ENCODE measurements at places on chromosomes 16 and 17. TPM values are rescaled to one million over a fixed set of nuclear protein-coding genes. Genes with fewer than 3 reads are reported as not detected.

The MVD gene
- total RNA-seq: 227 TPM

The ST6GALNAC2 gene
- 0.32 TPM for total RNA-seq

The PRSS8 gene
- total RNA-seq: not detected

The FOXL1 gene
- not detected for total RNA-seq

The TMEM98 gene
- total RNA-seq: 62.3 TPM

The PPP1R27 gene
- total RNA-seq: 0.81 TPM

The CD19 gene
- total RNA-seq: 0.27 TPM

The STX1B gene
- total RNA-seq: 51.6 TPM

The CAVIN1 gene
- 0.32 TPM for total RNA-seq

DNA sequence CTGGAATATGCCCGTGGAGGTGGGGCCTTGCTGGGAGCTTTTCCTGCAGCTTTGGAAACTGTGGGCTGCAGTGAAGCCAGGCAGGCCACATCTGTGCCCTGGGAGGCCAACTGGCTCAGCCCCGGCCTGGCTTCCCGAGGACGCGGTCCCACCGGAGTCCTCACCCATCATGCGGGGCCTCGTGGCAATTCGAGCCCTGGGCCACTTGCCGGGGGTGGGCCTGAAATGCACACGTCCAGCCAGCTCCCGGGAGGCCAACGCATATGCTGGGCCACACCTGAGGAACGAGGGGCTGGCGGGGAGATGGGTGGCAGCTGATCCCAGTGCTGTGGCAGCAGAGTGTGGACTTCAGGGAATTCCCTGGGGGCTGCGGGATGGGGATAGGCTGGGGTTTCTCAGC is 172.4 kb upstream of the GSE1 start:
- no peak for DNase-seq

- DNase-seq: no peak
These were observed 26.8 kb upstream of the ENDOV start for GRCh38 chr17:80388175-80388574.

DNA sequence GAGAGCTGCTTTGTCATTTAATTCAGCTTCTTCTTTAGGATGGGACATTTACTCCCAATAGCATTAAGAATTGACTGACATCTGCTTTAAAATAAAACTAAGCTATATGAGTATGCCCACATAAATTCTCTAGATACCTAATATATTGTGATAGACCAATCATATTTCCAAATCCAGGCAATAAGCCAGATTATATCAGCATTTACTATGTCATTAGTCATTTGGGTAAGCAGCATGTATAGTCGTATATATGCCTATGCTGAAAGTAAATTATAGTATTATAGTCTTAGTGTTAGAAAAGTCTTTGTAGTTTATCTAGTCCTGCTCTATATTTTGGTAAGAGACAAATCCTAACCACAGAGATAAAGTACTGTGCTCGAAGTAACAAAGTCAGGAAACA is 958.1 kb downstream of the KCNJ2 start:
- DNase-seq: no peak

DNA sequence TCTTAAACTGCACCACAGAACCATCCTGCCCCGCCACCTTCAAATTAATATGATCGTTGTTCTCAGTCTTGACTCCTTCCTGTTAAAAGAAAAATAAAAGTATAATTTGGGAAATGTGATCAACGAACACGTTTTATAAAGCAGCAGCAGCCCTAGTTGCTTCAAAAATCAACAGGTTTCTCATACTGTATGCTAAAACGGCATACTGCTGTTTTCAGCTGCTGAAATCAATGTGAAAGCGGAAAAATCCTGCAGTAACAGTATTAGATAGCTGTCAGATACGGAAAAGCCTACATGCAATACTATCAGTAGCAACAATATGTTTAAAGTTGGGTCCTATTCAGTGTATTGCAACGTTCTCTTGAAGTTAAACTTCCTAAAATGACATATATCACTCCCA is 1.6 kb downstream of the SUMO2 start:
- no peak for DNase-seq

DNA sequence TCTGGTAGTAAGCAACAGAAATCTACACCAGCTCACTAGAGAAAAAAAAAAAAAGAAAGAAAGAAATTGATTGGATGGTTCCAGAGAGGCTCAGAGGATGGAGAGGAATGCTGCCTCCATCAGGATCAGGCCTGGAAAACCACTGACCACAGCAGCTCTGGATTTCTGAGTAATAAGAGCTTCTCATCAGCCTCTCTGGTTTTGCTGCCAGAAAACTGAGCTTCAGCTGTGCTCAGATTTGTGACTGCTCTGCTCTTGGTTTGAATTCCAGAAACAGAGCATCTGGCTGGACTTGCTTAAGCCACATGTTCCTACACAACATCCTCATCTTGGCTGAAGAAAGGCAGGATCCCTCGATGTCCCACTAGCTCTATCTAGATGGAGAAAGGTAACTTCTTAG is 25.9 kb downstream of the IRX6 start:
- no peak for DNase-seq

GRCh38 chr17:60149691-60150582 is at the start of gene CA4:
Gene CA4 (plus strand): TSS chr17:60149973. CDS start chr17:60150035, 62 bp downstream.
- DNase-seq: peak; percentile 47

GRCh38 chr16:630815-631405 is at the start of gene WFIKKN1:
Gene WFIKKN1 (plus strand): TSS chr16:630985. CDS start chr16:631254, 269 bp downstream.
- DNase-seq: peak; percentile 71

GRCh38 chr17:66087073-66087472 is 104.9 kb downstream of the CEP112 start:
- DNase-seq: no peak

- no peak for DNase-seq
These were observed 186.6 kb downstream of the C16orf78 start for GRCh38 chr16:49560004-49560830.

- DNase-seq: no peak
These were observed 22.5 kb downstream of the HEATR9 start for GRCh38 chr17:35846055-35846809.

DNA sequence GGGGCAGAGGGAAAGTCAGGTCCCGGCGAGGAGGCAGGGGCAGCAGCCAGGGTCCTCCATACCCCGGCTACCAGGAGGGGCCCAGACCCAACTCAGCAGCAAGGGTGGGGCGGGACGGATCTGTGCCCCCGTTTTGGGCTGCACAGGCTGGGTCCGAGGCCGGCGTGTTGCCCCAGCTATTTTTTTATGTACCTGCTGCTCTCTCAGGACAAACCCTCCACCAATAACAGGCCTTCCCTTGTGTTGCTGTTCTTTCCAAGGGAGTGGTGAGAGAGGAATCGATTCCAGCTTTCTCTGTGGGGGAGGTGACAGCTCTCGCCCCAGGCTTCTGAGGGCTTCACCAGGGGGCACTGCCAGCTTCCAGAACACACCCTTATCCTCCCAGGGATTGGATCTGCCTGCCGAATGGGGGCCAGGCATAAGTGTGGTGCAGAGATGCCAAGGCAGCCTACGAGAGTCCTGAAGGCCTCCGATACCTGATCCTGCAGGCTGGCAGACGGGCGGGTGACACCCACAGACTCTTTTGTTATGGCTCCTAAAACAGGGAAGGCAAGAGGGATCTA is 22.3 kb downstream of the RTN4RL1 start:
- no peak for DNase-seq

GRCh38 chr17:80825471-80826345 is 165.9 kb upstream of the CHMP6 start:
- DNase-seq: no peak

DNA sequence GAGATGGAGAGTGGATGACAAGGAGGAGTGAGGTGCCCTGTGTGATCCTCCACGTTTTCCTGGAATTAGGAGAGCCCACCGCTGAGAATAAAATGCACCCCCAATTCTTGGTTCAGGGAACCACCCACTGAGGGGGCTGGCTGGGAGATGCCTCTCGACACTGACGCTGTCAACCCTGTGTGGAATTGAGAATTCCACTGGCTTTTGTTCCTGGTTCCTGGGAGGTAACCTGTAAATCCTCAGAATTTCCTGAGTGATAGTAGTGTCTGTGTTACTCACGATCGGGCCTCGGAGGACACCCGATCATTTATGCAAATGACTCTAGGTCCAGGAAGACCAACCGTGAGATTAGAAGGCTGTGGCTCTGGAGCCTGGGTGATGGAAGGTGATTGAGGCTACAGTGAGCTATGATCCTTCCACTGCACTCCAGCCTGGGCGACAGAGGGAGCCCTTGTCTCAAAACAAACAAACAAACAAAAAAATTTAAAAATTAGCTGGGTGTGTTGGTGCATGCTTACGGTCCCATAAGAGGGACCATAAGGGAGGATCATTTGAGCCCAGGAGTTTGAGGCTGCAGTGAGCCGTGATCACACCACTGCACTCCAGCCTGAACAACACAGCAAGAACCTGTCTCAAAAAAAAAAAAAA is 11.7 kb upstream of the PRPSAP1 start:
- DNase-seq: no peak

- no peak for DNase-seq
These were observed 89.8 kb downstream of the MRM3 start for GRCh38 chr17:871751-872519.

GRCh38 chr17:22510504-22510903 is 818.2 kb downstream of the KCNJ18 start:
- no peak for DNase-seq

DNA sequence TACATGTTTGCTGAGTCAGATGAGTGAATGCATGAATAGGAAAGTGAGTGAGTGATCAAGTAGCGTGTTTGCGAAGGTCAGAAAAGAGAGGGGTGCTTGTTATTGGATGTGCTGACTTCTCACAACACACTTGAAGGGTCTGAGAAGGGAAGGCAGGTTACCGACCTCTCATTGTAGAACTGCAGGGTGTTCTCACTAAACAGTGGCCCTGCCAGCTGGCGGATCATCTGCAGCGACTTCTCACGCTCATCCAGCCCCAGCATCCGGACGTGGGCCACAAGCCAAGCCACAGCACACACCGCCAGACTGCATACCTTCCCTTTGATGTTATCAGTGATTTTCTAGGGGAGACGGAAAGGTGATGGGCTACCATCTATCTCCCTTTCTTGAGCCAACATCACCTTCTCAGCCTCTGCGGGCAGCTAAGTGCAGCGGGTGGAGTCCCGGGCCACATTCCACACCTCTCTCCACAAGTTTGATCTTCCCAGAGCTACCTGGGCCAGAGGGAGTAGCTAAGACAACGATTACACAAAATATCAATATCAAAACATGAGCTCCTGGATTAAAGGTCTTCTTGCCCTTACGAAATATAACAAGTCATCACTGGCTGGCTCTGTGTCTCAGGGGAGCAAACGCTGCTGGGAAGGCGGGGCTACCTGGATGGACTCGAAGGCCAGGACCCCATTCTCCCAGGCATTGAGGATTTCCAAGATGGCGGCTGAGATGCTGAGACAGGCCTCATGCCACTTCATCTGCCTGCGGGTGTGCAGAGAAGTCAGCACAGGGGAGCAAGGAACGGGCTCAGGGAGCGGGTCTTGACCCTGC is 11.0 kb downstream of the CSF3 start:
- no peak for DNase-seq

GRCh38 chr17:80265205-80266068 is 4.8 kb downstream of the RNF213 start:
- no peak for DNase-seq

GRCh38 chr17:44587339-44587738 is 30.1 kb downstream of the FZD2 start:
- no peak for DNase-seq

DNA sequence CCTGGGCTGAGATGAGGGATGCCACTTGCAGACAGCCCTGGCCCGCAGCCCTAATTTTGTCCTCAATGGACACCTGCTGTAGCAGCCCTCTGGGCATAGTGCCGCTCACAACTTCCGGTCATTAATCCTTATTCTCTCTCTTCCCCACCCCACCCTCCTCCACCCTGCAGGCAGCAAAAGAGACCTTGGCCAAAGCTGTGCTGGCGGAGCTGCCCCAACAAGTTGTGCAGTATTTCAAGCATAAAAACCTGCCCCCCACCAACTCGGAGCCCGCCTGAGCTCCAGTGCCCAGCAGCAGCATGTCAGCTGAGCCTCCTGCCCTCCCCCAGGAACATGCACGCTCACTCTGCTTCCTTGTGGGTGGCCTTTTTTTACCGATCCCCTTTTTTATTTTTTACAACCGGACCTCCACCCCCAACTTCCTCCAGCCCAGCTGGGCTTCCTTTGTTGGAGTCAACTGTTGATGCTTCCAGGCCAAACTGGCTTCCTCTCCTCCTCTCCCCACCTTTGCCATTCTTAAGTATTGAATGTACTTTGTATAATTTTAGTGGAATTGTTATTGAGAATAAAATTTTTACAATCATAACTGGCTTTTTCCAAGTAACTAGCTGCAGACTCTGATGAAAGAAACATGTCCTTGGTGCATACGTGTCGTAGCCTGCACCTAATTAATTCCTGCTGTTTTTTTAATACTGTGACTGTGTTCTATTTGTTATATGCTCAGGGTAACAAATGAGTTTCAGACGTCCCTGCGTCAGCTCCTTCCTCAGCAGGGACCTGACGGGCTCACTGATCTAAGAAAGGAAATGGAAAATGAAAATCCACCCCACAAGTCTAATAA is 38.2 kb downstream of the PSME3IP1 start:
- no peak for DNase-seq
